ENCODE measurements at places on chromosomes 2 and 18.
A peak's percentile ranks its signal among the peaks of the same experiment; 100 is the strongest.

- no peak for DNase-seq
Measured at GRCh38 chr2:42721898-42722297, 42.0 kb downstream of the OXER1 start.

- no peak for DNase-seq
Measured at GRCh38 chr2:100317634-100318033, 4.7 kb downstream of the LONRF2 start.

DNA sequence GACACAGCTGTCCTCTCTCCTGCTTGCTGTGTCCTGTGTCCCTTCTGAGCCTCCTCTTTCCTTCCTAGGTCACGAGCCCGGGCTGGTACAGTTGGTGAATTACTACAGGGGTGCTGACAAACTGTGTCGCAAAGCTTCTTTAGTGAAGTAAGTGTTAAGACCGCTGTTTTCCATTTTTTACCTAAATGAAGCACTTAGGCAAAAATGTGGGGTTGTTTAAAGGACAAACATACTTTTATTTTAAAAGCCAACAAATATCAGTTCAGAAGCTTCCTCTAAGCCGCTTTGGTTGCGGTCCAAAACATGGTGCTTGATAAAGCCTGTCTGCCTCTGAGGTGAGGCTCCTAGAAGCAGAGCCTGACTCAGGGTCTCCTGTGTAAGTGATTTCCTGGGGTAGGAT, 3.9 kb downstream of the TTL start:
- no peak for DNase-seq

DNA sequence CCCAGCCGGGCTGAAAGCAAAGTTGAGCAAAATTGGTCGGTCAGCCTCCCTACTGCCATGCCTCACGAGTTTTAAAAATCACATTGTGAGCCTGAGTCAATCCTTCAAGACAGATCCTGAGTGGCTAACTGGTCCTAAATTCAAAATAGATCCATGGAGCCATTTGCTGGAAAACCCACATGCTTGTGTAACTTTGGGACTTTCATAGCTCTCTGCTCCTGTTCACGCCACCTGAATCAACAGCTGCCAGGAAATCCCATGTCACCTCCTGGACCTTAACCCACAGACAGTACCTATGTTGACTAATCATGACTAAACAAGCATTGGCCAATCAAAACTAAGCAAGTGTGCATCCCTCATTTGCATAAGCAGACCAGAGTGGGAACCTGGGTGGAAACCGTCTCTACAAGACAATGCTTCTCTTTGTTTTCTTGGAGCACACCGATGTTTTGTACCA, 42.8 kb upstream of the LDLRAD4 start:
- DNase-seq = no peak

DNA sequence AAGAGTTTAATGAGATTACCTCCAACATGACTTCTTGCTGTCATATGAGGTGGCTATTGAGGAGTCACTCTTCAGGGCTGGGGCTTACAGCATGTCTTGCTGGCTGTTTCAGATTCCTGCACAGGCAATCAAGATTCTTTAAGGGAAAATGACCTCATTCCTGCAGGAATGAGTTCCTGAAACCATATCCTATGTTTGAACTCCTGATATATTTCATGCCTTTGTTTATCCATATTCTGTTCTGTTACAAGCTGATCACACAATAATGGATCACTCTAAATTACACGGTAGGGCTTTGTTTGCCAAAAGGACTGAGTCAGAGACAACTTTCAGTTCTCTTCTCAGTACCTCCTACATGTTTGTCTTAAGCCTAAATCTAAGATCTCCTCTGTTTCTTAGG, 879.8 kb upstream of the PIK3C3 start:
- peak; percentile 58 for DNase-seq

GRCh38 chr2:216350214-216350791, 22.0 kb downstream of the MARCHF4 start:
- peak; percentile 44 for DNase-seq

GRCh38 chr18:73952296-73952946, 195.2 kb downstream of the FBXO15 start:
- DNase-seq = no peak

DNA sequence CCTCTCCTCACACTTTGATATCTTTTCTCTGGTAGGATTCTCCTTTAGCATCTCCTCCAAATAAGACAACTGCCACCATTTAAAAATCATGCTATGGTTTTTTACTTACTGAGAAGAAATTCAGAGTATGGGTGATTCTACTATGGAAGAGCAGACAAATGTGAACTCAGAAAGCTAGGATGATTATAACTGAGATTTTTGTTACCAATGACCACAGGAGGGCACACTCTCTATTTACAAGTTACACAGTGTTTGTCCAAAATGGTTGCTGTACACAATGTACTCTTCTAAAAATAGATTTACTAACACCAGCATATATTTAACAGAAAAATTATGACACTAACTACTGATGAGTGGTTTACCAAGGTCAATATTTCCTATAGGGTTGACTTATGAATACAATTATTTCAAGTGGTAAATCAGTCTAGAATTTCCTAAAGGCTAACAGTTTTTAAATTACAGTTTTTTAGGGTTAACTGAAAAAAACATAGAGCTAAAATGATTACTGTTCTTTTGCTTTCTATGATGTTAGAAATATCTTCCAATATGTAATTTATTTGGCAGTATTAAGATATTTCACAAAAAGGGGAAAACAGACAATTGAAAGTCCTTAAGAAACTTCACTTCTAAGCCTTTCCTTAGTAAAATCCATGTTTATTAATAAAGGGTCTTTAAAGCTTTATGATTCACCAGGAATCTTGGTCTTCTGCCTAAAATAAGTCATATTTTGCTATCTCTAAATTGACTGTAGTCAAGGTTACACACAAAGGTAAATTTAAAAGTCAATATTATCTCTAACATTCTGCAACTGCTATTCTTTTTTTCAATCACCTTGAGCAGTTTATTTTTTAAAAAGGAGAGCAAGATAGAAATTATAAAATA, 57.2 kb downstream of the MAP4K3 start:
- peak; percentile 84 for DNase-seq

GRCh38 chr2:185628985-185629384, 109.6 kb upstream of the FSIP2 start:
- no peak for DNase-seq

DNA sequence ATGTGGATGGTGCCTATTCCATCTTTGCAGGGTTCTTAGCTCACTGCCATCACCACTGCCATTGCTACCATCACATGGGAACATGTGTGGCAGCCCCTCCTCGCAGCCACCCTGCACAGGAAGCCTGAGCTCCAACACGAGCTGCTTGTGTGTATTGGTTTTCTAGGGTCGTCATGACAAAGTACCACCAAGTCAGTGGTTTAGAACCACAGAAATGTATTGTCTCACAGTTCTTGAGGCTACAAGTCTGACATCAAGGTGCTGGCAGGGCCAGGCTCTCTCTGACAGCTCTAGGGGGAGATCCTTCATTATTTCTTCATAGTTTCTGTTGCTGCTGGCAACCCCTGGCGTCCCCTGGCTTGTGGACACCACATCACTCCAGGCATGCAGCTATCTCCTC, 10.3 kb upstream of the IL1R2 start:
- DNase-seq = no peak

- no peak for DNase-seq
Measured at GRCh38 chr18:23585897-23586248, 433 bp downstream of the NPC1 start.

- DNase-seq = no peak
Measured at GRCh38 chr2:31192396-31192795, 24.9 kb downstream of the CAPN14 start.

DNA sequence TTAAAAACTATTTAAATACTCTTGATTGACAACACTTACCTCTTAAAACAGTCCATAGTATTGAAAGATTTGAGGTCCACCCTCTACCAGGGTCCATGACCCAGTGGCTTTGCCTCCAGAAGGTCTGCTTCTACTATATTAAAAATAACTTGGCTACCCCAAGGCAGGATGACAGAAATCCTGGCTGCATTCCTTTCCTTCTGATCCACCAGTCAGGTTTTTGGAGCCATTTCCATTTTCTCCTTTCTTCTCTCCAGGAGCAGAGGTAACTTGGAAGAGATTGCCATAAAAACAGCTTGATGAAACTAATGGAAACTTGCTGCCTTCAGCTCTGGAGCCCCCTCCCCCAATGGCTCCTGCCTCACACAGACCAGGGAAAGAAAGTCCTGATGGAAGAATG, 2.6 kb upstream of the FAM171B start:
- DNase-seq = no peak

- no peak for DNase-seq
Measured at GRCh38 chr2:203037026-203037425, 22.4 kb downstream of the NBEAL1 start.

GRCh38 chr2:166932032-166932431, 43.8 kb downstream of the XIRP2 start:
- DNase-seq = no peak

DNA sequence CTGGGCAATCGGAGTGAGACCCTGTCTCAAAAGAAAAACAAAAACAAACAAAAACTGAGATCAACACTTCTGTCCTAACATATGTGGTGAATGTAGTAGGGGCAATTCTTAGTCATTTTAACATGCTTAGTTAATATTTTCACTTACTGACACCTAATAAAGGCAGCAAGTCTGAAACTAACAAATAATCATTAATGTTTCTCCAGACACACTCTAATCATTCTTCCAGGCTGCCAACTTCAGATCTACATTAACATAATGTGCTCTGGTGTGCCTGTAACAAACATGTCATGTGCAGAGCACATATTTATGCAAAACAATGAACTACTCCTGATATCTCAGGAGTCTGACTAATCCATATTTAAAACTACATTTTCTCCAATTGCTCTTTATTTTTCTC, 6.0 kb downstream of the KRCC1 start:
- DNase-seq = no peak

DNA sequence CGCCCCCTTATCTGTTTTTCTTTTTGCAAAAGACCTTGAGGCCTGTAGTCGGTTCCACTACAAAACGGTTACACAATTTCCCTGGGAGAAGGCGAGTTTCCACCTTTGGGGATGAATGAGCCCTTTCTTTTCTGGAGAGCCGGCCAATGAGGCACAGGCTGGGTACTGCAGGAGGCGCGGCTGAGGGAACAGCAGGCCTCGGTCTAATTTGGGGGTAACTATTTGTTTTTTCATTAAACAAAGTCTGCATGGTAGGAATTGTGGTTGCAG, 129.2 kb downstream of the MYCN start:
- DNase-seq = no peak

DNA sequence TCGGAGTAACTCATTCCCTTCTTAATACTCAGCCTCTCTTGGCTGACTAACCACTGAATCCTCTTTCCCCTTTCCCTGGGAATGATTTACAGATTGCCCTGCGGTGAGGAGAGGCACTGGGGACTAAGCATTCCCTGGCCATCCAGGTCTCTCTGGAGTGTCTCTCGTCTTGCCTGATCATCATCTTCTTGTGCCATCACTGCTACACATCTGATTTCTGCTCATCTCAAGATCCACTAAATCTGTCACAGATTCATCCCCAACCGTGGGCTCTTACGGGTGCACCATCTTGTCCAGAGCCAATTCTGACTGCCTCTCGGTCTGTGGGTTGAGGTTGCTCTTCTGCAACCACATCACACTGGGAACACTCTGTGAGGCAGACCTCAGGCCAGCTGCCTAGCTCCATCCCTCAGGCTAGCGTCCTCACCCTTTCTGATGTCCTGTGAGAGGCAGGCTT, 12.0 kb downstream of the SFTPB start:
- DNase-seq = no peak

- DNase-seq = no peak
Measured at GRCh38 chr18:75159646-75160356, 49.1 kb downstream of the PTGR3 start.

DNA sequence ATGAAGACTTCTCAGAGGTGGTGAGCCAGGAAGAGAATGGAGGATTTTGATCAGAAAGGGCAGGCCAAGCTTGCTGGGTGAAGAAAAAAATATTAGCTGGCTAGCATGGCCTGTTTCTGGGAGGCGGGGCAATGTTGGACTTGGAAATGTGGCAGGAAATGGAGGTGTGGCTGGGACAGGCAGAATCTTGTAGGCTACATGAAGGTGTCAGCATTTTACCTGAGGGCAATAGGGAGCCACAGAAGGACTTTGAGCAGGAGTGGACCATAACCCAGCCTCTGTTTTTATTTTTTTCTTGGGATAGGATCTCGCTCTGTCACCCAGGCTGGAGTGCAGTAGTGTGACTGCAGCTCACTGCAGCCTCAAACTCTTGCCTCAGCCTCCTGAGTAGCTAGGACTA, 31.7 kb downstream of the EMX1 start:
- DNase-seq = no peak

DNA sequence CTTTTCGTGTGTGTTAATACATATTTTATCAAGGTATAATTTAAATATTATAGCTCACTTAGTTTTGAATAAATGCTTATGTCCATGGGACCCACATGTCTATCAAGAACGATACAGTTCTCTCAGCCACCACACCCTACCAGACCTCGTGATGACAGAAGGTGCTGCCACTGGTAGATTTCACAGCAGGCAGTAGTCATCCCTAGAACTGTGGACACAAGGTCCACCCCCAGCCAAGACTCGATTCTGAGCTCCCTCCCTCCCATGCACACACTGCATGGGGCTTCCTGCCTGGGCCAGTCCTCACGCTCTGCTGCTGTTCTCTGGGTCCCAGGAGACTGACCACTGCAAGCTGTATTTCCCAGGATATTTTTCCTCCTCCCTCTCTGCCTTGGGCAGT, 26.5 kb upstream of the CREB1 start:
- peak; percentile 68 for DNase-seq

- no peak for DNase-seq
Measured at GRCh38 chr2:237380768-237381167, 33.2 kb downstream of the COL6A3 start.

- no peak for DNase-seq
Measured at GRCh38 chr2:4518596-4518995, 815.2 kb downstream of the DCDC2C start.

GRCh38 chr2:210072922-210073509, 70.6 kb downstream of the RPE start:
- peak; percentile 69 for DNase-seq

DNA sequence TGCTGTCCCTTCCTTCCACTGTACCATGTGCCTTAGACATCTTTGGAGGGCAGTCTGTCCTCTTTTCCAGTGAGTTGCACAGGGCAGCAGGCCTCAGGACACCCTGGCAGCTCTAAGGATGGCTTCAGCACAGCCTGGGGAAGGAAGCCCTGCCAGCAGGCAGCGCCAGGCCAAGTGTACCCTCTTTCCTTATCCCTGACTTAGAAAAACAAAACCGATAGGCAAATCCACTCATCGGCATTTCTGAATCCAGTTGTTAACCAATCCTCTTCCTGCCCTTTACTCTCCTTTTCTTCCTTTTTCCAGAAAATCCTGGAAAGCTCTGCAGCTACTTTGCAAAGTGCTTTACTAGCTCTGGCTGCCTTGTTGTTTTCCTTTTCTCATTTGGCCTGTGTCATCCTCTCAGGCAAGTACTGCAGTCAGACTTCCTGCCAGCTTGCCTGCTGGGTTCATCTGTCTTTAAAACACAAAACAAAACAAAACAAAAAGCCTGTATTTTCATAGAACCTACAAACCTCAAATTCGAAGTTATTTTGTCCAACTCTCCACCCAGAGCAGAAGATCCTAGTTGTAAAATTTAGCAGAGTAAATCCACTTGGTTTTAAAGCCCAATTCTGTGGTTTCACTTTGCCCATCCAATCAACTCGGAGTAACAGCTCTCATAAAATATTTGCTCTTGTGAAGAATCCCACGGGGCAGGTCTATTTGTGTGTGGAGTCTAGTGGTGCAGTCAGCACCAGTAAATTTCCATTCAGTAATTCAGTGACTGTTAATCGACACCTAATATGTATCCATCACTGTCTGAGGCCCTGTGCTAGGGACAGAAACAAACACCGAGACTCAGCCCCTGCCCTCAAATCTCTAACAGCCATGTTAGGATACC, 45.2 kb downstream of the PCBP1 start:
- DNase-seq = peak; percentile 65
